ENCODE measurements at places on chromosomes 2 and 18. TPM values are rescaled to one million over a fixed set of nuclear protein-coding genes. Genes with fewer than 3 reads are reported as not detected.
A peak's percentile ranks its signal among the peaks of the same experiment; 100 is the strongest.

The EMILIN1 gene
- total RNA-seq: 0.69 TPM

GRCh38 chr18:53785811-53786210 lies 438.7 kb downstream of the MBD2 start:
- no peaks in the 10 kb centered on the region for H3K27me3 ChIP-seq
- no peaks in the 10 kb centered on the region for H3K36me3 ChIP-seq
- H3K27ac ChIP-seq: no peak overlapping the region
- DNase-seq: no peak

The ANKRD36 gene
- 34.5 TPM for total RNA-seq

- no peak overlapping the region for H3K4me3 ChIP-seq
- no peaks in the 10 kb centered on the region for H3K4me1 ChIP-seq
- no peak overlapping the region for H3K27ac ChIP-seq
- DNase-seq: no peak
Observed at GRCh38 chr2:180747728-180748127, 232.7 kb upstream of the UBE2E3 start.

The CERS6 gene
- total RNA-seq: 5.3 TPM

GRCh38 chr2:158773121-158773520 lies 22.0 kb upstream of the DAPL1 start:
- no peak overlapping the region for H3K4me3 ChIP-seq
- H3K27me3 ChIP-seq: no peaks in the 10 kb centered on the region
- no peaks in the 10 kb centered on the region for H3K36me3 ChIP-seq
- DNase-seq: no peak
- no peaks in the 10 kb centered on the region for H3K4me1 ChIP-seq

DNA sequence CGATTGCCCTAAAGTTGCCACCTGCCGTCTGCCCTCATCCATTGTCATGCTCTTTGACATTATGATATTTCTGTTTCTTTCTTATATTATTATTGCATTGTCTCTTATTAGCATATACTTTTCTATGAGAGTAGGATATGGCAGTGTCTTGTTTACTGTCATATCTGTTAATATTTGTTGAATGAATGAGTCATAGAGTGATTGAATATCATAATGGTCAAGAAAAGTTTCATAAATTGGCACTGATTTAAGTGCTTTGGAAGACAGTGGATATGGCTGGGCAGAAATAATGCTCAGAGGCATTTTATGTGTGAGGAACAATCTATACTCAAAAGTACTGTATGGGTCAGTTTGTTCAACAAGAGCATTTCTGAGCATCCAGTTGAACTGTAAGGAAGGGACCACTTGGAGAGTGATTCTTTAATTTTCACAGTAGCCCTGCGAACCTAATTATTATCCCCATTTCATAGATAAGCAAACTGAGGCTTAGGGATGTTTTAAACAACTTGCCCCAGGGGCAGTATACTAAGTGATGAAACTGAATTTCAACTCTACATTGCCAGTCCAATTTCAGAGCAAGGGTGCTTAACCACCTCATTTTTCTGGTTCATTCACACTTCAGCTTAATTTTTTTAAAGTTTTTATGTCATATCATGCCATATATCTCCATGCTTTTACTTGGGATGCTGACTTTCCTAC lies 175.5 kb upstream of the FOSL2 start:
- H3K36me3 ChIP-seq: peaks cover 3% of the 10 kb centered on the region
- no peak overlapping the region for H3K27ac ChIP-seq
- H3K4me3 ChIP-seq: no peak overlapping the region
- DNase-seq: no peak

GRCh38 chr18:8215741-8216140 lies 393.5 kb upstream of the RAB12 start:
- H3K27ac ChIP-seq: no peak overlapping the region

DNA sequence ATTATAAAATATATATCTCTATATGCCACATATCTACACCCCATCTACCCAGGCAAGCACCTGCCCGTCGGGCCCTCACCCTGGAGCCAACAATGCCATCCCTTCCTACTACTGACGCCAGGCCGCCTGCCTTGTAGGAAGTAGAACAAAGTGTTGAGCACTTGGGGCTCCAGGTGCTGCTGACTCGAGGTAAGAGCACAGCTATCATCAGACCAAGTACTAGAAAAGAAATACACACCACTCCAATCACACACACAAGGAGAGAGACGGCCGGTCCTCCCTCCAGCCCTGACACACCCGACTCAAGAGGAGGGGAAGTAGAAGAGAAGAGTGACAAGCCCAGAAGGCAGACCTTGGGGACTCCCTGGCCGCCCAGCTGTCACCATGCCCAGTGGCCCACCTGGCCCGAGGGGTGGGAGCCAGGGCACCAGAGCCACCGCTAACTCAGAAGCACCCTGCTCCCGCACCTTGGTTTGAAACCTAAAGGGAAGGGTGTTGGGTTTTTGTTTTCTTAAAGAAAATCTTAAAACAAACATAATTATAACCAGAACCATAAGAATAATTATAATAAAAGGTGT lies 64.0 kb upstream of the POMC start:
- H3K4me3 ChIP-seq: no peak overlapping the region
- no peak for DNase-seq
- H3K27ac ChIP-seq: no peak overlapping the region
- H3K27me3 ChIP-seq: no peaks in the 10 kb centered on the region

The RAX gene
- total RNA-seq: not detected

The COLEC11 gene
- total RNA-seq: not detected

GRCh38 chr2:6877402-6878304 lies at the start of gene RSAD2:
Gene RSAD2, plus strand, starts transcription at chr2:6877777. Its CDS starts 24 bp downstream, at chr2:6877801.
- H3K4me3 ChIP-seq: peak within 1 kb of the TSS; percentile 80
- peaks cover 30% of the 10 kb centered on the region for H3K4me1 ChIP-seq
- peaks cover 4% of the 10 kb centered on the region for H3K27me3 ChIP-seq
- H3K27ac ChIP-seq: no peak within 1 kb of the TSS

DNA sequence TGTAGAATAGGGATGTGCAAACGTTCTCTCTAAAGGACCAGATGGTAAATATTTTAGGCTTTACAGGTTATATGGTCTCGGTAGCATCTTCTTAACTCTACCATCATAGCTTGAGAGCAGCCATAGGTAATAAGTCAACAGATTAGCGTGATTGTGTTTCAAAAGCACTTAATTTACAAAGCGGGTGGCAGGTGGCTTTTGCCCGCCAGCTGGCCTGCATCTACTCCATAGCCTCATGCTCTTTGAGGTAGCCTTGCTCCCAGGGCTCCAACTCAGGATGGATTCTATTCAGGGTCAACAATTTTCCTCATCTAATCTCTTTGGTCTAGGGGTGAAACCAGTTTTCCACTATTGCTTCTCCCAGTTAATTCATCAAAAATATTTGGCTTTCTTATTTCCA lies 5.0 kb upstream of the ATP9B start:
- H3K36me3 ChIP-seq: peaks cover 2% of the 10 kb centered on the region
- DNase-seq: no peak
- H3K27me3 ChIP-seq: peaks cover 3% of the 10 kb centered on the region
- peaks cover 4% of the 10 kb centered on the region for H3K4me1 ChIP-seq

Data from activated B cell treated with CpG ODN at 0.5 μM for 24 hours (primary cell).